ENCODE measurements at places on chromosomes 1 and 21.

DNA sequence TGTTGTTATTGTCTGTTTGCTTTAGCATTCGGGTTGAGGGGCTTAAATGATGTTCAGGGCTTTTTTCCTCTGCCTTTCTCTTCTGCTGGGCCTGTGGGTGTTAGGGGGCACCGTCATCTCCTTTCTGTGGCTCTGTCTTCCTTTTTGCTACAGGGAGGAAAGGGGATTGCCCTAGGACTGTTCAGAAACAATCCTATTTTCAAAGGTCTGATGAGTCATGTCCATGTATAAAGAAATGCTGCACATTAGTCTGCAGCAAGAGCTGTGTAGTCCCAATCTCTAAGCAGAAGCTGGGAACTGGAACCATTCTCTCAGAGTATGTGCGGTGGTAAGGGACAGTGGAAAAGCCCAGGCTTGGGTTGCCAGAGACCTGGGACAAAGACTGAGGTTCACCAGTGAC is 462.3 kb downstream of the OMA1 start:
- DNase-seq: no peak

DNA sequence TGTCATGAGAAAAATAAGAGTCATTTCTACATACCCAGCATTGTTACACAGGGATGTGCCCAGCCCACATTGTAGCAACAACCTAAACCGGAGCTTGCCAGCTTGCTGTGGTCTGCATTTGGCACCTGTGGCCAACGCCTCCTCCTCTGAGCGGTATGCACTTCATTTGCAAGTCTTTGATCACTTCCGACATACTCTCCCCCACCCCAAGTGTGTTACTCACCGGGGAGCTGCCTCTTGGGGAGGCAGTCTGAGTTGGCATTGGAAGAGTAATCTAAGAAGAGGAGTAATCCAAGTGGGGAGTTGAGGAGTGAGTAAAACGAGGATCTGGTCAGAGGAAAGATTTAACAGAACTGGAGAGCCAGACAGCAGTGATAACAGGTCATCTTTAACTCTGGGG is 3.8 kb downstream of the BCL9 start:
- peak; percentile 67 for DNase-seq

- no peak for DNase-seq
Observed at GRCh38 chr1:40299366-40300248, 17.5 kb downstream of the COL9A2 start.

- DNase-seq: no peak
Observed at GRCh38 chr21:27507695-27508094, 540.8 kb upstream of the ADAMTS5 start.

DNA sequence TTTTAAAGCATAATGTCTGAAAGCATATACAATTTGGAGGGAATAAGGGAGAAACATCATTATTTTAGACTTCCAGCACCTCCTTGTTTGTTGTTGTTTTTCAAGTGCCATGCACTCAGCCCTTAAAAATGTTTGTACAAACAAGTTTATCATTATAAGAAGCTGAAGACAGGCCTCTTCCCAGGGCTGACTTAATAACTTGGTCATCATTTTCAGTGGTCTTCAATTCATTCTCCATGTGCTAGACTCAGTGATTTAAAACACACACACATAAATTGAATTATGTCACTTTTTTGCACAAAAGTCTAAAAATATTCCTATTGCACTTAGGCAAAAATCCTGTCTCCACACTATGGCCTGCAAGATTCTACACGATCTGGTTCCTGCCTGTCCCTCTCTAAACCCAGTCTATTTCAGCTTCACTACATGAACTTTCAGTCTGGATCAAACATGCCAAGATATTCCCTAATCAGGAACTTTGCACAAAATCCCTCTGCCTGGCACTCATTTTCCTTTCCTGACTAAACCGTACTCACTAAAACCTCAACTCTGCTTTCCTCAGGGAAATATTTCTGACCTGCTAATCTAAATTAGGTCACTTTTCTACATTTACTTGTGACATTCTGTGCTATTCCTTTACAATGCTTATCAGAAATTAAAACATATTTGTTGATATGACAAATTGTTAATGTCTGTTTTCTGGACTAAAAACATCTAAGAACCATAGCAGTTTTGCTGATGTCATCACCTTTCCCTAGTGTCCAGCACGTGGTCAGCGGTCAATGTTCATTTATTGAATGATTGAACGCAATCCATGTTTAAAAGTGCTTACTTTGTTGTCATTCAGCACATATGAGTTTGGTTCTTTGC is 14.8 kb upstream of the GBP5 start:
- DNase-seq: no peak

DNA sequence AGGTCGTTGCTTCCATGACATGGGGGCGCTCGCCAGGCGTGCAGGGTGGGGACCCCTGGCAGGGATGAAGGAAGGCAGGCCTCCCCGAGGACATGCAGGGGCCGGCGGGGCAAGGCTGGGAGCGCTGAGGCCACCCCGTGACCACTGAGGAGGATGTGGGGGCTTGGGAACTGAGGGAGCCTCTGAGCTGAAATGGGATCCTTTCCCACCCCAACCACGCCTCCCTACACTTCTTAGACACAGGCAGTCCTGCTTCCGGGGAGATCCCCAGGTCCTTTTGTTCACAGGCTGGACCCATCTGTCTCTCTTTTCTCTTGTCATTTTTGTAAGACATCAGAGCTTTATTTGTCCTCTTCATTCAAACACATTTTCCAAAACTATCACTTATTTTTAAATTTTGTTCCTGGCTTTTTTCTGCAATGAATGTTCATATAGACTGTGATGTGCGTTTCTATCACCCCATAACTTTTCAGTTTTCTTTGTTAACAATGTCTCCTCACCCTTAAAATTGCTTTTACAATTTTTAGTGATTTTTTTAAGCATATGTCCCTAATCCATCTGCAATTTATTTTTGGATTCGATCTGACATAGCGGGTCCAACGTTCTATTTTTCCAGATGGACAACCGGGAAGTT is 156.7 kb upstream of the BACE2 start:
- DNase-seq: no peak

GRCh38 chr1:89637496-89637895 is 4.6 kb downstream of the LRRC8C start:
- no peak for DNase-seq

DNA sequence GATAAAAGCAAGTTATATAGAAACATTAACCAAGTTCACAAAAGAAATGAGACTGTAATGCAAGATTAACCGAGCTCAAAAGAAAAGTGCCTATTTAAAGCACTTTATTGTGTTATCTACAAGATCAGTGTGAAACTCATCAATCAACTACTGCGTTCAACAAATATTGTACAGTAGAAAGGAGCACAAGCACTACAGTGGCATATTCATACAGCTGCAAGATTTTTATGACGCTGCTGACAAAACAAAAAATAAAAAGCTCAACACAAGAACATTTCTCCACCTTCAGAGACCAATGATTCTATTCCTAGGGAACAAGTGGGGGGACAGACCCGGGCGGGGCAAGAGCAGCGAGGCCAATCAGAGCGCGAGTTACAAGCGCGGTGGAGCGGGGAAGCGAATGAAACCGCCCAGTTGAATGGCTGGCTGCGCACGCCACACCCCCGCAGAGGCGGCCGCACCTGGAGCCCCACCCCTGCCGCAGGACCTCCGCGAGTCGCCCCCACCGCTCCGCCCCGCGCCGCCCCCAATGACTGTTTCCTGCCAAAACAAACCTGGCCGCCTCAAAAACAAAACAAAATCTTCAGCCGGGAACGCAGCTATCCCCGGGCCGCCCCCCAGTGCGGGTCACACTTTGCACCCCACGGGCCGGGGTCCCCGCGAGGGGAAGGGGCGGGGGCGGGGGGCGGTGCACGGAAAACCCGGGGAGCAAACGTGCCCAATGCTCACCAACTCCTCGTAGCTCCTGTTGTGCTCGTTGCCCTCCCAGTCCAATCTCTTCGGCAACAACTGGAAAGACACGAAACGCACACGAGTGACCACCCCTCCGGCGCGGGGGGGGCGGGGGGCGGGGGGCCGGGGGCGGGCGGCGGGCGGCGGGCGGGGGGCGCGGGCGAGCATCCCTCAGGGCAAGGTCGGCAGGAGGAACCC is 1.1 kb downstream of the BRWD1 start:
- DNase-seq: peak; percentile 65

DNA sequence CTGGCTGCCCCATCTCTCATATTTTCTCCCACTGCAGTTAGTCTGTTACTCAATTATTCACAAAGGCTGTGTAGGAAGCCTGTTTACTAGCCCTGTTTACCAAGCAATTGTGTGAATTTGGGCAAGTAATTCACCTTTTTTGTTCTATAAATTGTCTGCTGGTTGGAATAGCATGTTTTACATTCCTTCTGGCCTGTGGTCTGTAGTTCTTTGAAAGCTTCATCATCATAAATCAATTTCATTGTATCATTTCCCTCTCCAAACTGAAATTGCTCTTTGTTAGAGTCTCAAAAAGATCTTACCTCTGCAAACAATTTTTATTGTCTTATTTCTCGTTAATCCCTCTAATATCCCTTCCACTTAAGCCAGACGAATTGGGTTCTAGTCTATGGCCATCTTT is 1059.5 kb upstream of the ADGRL4 start:
- DNase-seq: no peak

DNA sequence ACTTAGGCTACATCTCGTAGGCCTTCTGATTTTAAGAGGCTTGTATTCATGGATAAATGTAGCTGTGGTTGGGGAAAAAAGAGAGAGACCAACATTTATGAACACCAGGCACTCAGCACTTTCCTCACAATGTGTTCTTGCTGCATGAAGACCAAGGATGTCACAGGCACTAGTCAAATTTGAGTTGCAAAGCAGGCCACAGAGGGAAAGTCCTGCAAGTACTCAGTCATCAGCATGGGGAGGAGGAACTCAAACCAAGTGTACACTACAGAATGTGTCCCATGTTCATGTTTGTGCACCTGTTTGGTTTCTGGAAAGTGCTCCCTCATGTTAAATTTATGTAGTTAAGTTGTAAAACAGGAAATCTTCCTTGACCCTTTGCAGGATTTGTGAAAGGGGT is 8.7 kb upstream of the MAP3K7CL start:
- no peak for DNase-seq

DNA sequence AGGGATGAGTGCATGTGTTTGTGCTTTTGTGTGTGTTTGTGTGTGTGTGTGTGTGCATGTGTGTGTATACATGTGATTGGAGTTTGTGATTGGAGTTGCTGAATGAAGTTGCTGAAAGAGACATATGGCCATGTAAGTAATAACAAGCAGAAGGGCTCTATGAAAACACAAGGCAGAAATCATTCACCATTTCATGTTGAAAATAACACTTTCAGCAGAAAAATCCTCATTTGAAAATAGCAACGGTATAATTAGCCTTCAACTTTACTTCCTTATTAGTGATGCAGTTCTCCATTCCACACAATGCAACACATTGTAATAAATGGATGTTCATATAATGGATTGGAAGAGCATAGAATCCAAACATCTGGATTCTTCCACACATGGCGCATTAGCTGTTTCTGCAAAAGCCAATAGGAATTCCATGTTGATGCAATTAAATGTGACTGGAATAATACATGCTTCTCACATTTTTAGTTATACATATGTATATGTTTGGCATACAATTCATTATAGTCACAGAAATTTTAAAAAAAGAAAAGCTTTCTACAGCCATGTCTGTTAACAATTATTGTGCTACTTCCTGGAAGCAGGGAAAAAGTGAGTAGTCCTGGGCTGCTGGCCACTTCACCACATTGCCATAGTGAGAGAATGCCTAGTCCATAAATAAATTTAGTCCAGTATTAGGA is 538.0 kb downstream of the LTN1 start:
- DNase-seq: peak; percentile 73

- no peak for DNase-seq
Observed at GRCh38 chr1:183178545-183178944, 7.5 kb upstream of the LAMC2 start.

DNA sequence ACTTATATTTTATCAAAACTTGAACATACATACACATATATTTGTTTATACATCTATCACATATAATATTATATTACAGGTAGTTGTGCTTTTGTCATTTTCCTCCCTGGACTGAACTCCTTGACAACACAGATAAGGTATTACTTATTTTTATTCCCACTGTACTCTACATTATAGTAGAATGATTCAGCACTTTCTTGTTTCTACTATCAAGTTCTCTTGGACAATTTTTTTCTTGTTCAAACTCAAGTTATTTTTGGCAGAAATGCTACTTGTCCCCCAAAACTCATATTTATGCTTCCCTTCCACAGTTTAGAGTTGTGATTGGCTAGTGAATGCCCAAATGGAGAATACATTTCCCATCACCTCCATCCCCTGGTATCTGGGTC is 10.8 kb upstream of the PTPRC start:
- no peak for DNase-seq

DNA sequence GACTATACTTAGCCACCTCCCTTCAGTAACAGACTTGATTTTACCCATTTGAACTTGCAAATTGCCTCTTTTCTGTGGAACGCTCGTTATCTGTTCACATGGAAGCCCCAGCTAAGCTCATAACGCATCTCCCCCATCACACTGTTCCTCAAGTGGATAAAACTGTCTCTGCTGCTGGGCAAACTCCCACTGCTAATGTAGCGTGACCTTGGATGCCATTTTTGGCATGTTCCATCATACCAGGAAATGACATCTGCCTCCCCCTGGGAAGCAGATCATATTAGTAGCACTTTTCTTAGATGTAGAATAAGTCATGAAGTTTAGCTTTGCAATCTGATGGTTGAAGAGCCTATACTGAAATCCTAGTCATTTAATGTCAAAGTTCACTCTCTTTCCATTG is 528.7 kb upstream of the PLXNA2 start:
- DNase-seq: no peak

- no peak for DNase-seq
Observed at GRCh38 chr1:1397839-1398523, 1.2 kb downstream of the CCNL2 start.

- DNase-seq: no peak
Observed at GRCh38 chr1:58607391-58607790, 30.3 kb upstream of the TACSTD2 start.

DNA sequence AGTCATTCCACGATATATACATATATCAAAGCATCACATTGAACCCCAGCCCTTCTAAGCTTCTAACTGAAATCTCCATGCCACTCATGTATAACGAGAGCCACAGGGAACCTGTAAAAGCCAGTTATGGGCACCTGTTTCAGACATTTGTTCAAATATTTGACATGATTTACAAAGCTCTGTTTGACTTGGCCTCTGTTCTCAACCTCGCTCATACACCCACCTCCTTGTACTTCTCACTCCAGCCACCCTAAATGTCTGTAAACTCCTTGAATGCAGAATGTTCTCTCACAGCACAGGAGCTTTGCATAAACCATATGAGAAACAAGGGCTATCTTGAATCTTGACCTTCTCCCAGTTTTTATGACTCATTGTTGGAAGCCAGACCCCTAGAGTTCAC is 36.9 kb upstream of the CD2 start:
- no peak for DNase-seq

DNA sequence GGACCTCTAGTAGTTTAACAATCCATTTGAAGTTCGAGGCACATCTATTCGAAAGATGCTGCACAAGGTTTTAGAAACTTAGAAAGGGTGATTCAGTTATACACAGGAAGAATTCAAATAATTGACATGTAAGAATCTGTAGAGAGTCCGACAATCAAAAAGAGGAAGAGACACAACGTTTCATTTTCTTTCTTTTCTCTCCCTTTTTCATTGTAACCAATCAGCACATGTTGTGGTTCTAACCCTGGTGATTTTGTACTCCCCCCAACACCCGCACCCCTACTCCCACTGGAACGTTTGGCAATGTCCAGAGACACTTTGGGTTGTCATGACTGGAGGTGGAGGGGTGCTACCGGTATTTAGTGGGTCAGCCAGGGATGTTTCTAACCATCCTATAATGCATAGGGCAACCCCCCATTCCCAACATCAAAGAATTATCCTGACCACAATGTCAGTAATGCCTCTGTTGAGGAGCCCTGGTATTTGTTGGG is 4.9 kb downstream of the TGFB2 start:
- no peak for DNase-seq

Measured in stromal cell of bone marrow (primary cell).